ENCODE measurements at places on chromosomes 11 and 22. TPM values are rescaled to one million over a fixed set of nuclear protein-coding genes. Genes with fewer than 3 reads are reported as not detected.

MLC1 gene
- 0.47 TPM for total RNA-seq

KCNC1 gene
- total RNA-seq = not detected

GRCh38 chr22:30969532-30970355 lies 679 bp downstream of the TUG1 start:
- peak; percentile 66 for DNase-seq

- DNase-seq = no peak
These were observed 413.5 kb downstream of the NELL1 start for GRCh38 chr11:21082853-21083252.

GRCh38 chr22:29108137-29108536 lies 35.3 kb downstream of the KREMEN1 start:
- no peak for DNase-seq

- DNase-seq = no peak
These were observed 19.2 kb upstream of the ADSL start for GRCh38 chr22:40326905-40327735.

GRCh38 chr11:102157219-102157618 lies 47.0 kb downstream of the YAP1 start:
- no peak for DNase-seq

DNA sequence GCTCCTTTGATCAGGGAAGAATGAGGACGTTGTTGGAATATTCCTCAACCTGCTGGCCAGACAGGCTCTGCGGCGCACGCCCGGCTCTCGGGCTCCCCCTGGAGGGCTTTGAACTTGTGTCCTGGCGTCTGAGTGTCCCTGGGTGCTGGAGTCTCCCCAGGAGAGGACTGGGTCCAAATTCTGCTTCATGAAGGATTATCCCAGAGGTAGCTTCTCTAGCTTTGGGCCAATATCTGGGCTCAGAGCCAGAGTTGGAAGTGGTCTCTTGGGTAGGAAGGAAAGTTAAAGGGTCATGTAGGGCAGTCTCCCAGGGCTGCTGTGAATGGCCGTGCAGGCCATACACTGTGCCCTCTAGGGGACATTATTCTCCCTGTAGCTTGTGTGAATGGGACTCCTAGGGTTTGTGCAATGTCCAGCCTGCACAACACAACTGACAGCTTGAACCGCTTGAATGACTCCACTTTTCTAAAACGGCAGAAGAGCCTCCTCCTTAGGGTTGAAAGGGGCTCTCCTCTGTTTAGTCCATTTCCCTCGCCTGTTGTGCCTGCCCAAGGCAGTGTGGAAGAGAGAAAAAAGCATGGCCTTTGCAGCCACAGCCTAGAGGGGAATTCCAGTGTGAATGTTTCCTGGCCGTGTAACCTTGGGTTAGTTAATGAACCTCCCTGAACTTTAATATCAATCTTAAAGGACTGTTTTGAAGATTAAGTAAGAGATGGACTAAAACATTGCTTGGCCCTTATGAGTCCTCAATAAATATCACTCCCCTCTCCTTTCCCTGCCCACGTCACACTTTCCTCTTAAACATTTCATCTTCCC lies 111.2 kb upstream of the THY1 start:
- no peak for DNase-seq

ENTHD1 gene
- 0.35 TPM for total RNA-seq

ROBO4 gene
- not detected for total RNA-seq

SMARCB1 gene
- 120 TPM for total RNA-seq

DNA sequence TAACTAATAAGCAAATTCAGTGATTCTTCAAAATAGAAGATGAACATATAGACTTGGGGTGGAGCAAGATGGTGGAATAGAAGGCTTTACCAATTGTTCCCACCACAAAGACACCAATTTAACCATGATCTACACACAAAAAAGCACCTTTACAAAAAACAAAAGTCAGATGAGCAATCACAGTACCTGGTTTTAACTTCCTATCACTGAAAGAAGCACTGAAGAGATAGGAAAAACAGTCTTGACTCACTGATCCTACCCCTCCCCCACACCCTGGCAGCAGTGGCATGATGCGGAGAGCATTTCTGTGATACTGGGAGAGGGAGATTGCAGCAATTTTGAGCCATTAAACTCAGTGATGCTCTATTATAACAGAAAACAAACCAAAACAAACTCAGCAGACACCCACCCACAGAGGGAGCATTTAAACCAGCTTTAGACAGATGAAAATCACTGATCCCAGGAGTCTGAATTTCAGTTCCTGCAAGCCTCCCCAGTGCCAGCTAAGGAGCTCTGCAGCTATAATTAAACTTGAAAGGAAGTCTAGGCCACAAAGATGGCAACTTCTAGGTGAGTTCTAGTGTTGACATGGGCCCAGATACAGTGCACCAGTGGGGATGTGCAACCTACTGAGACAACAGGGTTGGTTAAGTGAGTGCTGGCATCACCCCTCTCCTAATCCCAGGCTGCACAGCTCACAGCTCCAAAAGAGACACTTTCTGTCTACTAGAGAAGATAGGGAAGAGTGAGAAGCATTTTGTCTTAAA lies 161.8 kb upstream of the GRIA4 start:
- DNase-seq = no peak
